CD4-positive, alpha-beta T cell treated with Interleukin-6 at 100 ng/mL for 8 hours (primary cell): ENCODE measurements at places on chromosomes 4 and X.

- no peak for DNase-seq
Measured at GRCh38 chr4:4762909-4763821, 96.3 kb upstream of the MSX1 start.

GRCh38 chrX:7934026-7934425 is 6.8 kb upstream of the PNPLA4 start:
- no peak for DNase-seq

- no peak for DNase-seq
Measured at GRCh38 chrX:129039176-129039575, 484.1 kb downstream of the SMARCA1 start.

- DNase-seq: no peak
Measured at GRCh38 chr4:38605181-38605752, 58.7 kb upstream of the KLF3 start.

DNA sequence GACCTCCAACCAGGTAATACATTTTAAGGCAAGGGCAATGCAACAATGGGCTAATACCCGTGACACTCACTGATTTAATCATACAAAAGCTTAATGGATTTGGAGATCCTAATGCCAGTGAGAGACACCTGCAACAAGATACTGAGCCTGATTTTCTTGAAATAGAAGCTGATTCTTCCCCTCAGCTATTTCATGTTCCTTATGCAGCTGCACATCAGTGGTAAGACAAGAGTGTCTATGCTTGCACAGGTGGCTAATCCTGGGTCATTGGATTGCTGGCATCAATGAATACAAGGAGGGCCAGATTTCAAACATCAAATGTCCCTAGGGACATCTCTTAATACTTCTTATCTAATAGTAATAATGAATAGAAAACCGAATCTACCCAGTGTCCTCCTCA is 139.7 kb downstream of the PPARGC1A start:
- DNase-seq: no peak

GRCh38 chr4:152831416-152831815 is 51.7 kb downstream of the ARFIP1 start:
- DNase-seq: no peak

DNA sequence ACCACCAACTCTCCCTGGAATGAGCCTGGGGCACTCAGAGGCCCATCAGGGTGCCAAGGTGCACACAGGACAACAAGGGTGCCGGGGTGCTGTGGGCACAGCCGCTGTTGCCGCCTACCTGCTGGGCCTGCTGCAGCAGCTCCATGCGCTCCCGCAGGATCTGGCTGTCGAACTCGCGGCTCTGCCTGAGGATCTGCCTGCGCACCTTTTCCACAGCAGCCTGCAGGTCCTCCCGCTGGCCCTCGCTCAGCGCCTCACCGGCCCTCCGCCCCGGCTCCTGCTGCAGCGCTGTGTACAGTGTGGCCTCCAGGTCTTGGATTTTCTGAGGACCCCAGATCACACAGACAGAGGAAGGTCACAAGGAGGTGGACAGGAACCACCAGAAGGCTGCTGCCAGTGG is 17.6 kb upstream of the C4orf50 start:
- no peak for DNase-seq

DNA sequence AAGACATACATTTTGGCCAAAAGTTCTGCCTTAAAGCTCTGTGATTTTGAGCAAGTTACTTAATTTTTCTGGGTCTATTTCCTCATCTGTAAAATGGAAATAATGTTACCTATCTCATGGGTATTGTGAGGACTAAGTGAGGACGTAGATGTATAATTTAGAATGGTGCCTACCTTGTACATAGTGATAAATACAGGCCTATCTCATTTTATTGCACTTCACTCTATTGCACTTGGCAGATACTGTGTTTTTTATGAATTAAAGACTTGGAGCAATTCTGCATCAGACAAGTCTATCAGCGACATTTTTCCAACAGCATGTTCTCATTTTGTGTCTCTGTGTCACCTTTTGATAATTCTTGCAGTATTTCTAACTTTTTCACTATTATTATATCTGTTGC is 50.9 kb upstream of the RAB9B start:
- no peak for DNase-seq

- no peak for DNase-seq
Measured at GRCh38 chr4:14771094-14771493, 231.2 kb upstream of the CPEB2 start.

DNA sequence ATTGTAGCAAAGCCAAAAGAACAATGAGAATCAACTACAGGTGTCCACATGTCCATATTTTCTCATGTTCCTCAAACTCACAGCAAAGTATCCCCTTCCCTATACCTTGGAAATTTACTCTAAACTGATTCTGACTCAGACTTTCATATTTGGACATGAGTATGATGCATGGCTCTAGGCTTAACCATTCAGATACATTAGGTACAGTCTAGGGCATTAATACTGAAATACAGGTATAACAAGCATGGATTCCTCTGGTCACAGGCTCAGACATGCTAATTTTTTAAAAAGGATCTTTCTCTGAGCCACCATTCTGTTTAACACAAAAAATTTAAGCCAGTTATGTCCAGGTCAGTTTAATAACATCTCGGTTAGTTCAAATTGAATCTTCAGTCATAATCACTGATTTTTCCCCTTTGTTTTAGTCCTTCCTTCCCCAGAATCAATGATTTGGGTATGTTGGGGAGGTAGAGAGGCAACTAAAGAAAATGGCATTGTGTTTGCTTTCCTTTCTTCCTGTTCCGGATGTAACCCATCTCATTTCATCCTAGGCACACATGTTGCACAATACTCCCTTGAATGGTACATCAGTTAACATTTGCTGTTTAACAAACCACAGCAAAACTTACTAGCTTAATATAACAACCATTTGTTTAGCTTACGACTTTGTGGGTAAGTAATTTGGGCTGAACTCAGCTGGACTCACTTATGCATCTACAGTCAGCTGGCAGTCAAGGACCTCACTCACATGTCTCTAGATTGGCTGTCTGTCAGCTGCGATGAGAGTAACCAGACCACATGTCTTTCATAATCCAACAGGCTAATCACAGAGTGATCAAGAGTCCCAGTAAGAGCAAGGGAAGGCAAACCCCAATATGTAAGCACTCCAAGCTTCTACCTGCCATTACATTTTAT is 75.3 kb upstream of the GRIA3 start:
- DNase-seq: no peak

DNA sequence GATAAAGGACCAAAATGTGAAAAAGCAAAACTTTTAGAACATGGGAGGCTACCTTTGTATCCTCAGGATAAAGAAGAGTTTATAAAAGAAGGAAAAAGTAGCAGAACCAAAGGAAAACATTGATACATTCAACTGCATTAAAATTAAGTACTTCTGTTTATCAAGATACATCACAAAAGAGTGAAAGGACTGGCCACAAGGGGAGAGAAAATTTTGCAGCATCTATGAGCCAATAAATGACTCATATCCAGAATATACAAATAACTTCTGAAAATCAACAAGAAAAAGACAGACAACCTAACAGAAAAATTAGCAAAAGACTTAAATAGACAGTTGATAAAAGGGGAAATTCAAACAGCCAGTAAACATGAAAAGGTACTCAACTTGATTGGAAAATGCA is 177.1 kb downstream of the RBMX2 start:
- no peak for DNase-seq

- DNase-seq: no peak
Measured at GRCh38 chr4:2807571-2807970, 14.7 kb downstream of the SH3BP2 start.

- DNase-seq: no peak
Measured at GRCh38 chrX:455199-455598, 68.5 kb upstream of the PPP2R3B start.

GRCh38 chrX:2547736-2548135 is 47.0 kb upstream of the DHRSX start:
- no peak for DNase-seq

DNA sequence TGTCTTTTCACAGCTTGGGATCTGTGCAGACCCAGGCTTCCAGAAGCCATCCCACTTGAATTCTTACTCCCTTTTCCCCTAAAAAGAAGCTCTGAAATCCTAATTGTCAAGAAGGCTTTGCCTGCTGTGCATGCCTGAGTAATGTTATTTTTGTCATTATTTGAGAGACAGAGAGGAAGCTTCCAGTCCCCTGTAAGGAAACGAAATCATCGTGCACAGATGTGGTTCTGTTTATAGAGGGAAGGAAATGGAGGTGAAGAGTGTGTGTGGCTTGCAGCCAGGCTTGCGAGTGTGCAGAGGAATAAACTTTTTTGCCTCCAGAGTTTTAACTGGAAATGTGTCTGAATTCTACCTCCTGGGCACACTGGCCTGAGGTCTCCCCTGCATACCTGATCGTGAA is 70.2 kb downstream of the TBL1X start:
- no peak for DNase-seq

DNA sequence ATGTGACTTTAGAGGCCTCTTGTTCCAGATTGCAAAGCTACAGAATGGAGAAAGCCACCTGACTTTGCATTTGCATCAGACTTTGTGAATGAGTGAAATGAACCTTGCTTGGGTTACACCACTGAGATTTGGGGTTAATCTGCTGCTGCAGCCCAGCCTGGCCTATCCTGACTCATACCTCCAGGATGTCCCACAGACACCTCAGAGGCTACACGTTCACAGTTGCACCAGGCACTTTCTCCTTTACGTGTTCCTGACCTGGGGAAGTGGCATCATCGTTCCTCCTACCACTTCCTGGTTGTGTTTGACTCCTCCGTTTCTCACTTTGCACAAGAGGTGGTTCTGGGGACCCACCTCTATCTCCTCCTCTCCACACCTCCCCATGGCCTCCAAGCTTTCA is 9.2 kb upstream of the SORCS2 start:
- DNase-seq: no peak

DNA sequence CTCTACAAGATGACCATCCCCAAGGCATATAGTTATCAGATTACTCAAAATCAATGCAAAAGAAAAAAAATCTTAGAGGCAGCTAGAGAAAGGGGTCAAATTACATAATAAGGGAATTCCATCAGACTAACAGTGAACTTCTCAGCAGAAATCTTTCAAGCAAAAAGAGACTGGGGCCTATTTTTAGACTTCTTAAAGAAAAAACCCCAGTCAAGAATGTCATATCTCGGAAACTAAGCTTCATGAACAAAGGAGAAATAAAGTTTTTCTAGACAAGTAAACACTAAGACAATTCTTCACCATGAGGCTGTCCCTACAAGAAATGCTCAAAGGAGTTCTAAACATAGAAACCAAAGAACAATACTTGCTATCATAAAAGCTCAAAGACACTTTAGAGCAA is 51.7 kb downstream of the RAB28 start:
- no peak for DNase-seq

- no peak for DNase-seq
Measured at GRCh38 chr4:4259484-4260100, 11.6 kb upstream of the TMEM128 start.

DNA sequence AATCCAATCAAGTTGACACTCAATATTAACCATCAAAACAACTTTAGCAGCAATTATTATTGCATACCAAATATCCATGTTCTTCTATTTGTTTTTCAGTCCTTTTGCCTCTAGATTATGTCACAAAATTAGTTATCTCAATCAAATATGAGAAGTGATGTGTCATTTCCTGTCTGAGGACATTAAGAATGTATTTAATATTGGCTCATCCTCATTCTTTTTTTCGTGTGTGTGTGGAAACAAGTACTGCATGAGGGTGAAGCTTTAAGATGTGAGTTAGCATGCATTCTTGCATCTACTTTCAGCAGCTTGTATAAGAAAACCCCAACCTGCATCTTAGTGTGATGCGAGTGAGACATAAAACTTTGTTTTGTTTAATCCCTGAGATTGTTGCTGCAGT is 301.4 kb downstream of the GRIA2 start:
- no peak for DNase-seq

GRCh38 chr4:47469951-47470350 is 6.4 kb upstream of the COMMD8 start:
- DNase-seq: no peak

- DNase-seq: no peak
Measured at GRCh38 chr4:69362351-69362750, 82.1 kb downstream of the UGT2B28 start.

DNA sequence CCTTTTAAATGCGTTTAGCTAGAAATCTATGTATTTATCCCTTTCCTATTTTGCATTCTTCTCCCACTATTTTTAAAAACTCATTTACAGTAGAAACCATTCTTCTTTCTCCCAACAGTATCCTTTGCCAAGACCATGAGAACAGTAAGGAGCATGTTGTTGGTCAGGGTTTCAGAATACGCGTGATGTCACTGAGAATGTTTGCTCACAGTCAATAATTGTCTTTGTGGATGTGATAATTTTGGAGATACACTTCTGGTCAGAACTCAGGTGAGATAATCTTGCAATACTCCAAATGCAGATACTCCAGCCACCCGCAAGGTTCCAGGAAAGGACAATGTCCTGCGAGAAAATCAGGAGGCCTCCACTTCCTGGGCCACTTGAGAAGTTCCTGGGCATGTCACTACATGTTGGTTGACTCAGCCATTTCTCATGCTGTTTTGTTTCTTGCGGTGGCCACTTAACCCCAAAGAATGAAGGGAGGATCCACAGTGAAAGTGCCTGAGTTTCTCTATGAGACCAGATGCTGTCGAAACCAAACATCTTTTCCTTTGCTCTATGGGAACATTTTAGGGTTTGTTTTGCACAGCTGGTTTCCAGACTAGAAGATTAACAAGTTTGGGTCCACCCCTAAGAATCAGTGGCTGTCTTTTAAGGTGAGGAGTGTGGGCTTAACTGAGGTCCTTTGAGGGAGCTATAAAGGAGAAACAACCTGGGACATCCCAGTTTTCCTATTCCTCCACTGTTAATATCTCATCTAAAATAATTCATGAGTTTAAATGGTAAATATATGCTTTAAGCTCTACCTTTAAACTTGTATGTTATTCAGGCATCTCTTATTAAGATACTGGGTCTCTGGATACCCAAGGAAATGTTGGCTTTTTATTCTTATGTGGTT is 116.0 kb downstream of the SOWAHB start:
- DNase-seq: no peak

- DNase-seq: no peak
Measured at GRCh38 chr4:123250843-123251242, 145.8 kb upstream of the SPRY1 start.

DNA sequence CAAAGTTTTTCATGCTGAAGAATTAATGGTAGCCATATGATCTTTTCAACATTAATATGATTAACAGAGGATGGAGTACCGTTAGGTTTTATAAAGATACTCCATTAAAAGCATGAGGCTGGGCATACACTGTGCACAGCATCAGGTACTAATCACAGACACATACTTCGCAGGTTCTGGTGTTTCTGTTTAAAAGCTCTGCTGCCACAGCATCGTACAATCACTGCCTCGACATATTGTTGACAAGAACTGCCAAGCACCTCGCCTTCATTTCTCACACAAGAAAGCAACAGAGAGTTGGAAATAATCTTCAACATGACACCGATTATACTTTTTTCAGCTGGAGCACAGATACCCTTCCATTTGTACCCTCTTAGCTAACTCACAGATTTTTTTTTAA is 753.4 kb upstream of the FAM241A start:
- no peak for DNase-seq
